ENCODE measurements at places on chromosomes 4 and X.
A peak's percentile ranks its signal among the peaks of the same experiment; 100 is the strongest.

- no peak for DNase-seq
Observed at GRCh38 chr4:17009871-17010367, 111.5 kb upstream of the LDB2 start.

DNA sequence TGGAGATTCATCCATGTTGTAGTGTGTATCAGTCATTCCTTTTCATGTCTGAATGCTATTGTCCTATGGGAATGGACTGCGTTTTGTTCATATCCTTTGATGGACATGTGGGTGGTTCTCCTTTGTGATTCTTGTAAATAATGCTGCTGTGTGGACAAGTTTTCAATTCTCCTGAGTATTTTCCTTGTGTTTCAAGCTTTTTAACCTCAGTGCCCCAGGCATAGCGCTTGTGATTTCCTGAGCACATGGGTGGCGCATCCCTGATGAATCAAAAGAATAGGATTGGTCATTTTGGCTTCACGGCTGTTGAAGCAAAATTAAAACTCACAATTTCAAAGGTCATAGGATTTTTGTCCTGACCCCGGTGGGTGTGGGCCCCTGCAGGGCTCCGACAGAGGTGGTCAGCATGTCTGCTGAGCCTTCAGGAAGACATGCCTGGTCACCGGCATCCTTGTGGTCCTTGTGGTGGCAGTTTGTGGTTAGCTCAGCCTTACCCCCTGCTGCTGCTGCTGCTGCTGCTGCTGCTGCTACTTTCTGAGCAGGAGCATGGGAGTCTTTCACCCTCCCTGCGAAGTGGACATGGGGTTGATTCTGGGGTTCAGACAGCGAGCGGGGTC is 30.0 kb downstream of the SHROOM2 start:
- DNase-seq: no peak

- DNase-seq: no peak
Observed at GRCh38 chr4:20288047-20288650, 36.4 kb downstream of the SLIT2 start.

DNA sequence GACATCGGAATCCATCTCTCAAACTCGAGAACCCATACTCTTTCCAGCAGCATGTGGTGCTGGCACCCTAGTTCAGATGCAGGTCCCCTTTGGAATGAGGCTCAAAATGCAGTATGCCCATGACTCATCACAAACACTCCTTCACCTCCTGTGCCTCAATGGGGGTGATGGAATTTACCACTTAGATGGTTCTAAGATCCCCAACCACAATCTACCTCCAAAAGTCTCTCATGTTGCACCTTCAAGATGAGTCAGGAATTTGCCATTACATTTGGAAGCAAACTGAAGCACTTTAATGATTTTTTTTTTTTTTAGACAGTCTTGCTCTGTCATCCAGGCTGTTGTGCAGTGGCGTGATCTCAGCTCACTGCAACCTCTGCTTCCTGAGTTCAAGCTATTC is 8.5 kb upstream of the MID1 start:
- no peak for DNase-seq

DNA sequence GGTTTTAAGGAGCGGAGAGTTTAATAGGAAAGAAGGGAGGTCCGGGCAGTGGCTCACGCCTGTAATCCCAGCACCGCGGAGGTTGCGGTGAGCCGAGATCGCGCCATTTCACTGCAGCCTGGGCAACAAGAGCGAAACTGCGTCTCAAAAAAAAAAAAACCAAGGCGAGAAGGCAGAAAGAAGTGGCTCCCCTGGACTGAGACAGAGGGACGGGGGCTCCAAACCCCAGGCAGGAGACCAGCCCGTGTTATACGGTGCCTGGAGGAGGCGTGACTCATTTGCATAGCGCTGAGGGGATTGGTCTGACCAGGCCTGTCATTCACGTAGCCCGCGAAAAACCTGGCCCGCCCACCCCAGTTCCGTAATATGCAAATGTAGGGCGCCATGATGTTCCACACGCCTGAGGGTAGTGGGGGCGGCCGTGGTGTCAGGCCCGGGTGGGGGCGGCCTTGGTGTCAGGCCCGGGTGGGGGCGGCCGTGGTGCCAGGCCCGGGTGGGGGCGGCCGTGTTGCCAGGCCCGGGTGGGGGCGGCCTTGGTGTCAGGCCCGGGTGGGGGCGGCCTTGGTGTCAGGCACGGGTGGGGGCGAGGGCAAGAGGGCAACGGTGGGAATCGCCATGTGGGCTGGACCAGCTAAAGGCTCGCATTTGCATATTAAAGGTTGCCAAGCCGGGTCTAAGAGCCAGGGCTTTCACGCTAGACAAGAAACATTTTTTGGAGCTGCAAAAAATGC is 2.1 kb downstream of the PLCXD1 start:
- DNase-seq: peak; percentile 62

- DNase-seq: no peak
Observed at GRCh38 chr4:110484767-110485166, 8.8 kb downstream of the ENPEP start.

- no peak for DNase-seq
Observed at GRCh38 chr4:153004081-153004850, 68.1 kb downstream of the FHDC1 start.

- no peak for DNase-seq
Observed at GRCh38 chr4:7394681-7395451, 39.9 kb downstream of the PSAPL1 start.

- no peak for DNase-seq
Observed at GRCh38 chrX:139639253-139639652, 68.7 kb downstream of the MCF2 start.

- no peak for DNase-seq
Observed at GRCh38 chrX:50470103-50471031, at the start of gene DGKK. DGKK (minus strand) TSS chrX:50470825; CDS start chrX:50470678, 147 bp downstream.

DNA sequence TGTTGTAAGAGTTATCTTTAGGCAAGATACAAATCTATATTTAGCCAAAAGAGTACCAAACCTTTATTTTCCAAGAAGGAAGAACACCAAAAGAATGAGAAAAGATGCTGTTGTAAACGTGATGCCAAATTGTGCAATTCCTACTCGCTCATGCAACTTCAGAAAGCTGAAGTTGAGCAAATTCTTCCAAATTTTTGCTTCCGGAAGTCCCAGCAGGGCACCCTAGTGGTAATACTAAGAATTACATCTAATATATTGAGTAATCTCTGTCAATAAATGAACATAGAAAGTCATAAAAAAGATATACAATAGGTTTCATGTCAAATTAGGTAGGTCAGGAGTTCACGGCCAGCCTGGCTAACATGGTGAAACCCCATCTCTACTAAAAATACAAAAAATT is 36.0 kb upstream of the SMARCAD1 start:
- no peak for DNase-seq

- no peak for DNase-seq
Observed at GRCh38 chrX:10633722-10634121, 13.3 kb upstream of the MID1 start.

- no peak for DNase-seq
Observed at GRCh38 chrX:38987198-38987651, 186.0 kb downstream of the MID1IP1 start.

DNA sequence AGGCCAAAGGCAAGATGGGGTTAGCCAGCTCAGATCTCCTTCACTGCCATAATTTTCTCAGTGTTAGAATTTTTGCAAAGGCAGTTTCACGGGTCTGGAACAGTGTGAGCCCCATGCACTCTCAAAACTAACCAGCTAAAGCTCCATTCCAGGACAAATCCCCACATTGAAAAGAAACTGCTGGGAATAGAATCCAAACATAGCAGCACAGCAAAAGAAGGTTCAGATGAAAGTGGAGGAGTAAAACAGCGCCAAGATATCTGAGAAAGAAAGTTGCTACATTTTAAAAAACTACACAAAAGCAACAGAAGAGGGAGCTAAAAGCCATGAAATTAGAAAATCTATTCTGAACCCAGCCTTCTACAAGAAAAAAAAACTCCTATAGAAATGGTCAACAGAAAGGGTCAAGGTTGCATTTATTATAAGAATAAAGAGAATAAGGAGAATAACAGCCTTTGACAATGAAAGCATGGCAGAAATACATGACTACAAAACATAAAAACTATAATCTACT is 39.6 kb upstream of the SLC7A3 start:
- no peak for DNase-seq

GRCh38 chrX:123121241-123121640 is 62.8 kb upstream of the GRIA3 start:
- DNase-seq: no peak

- no peak for DNase-seq
Observed at GRCh38 chr4:75142382-75142781, 209.5 kb downstream of the PARM1 start.

- DNase-seq: no peak
Observed at GRCh38 chr4:166432125-166432524, 559.1 kb downstream of the TLL1 start.

- no peak for DNase-seq
Observed at GRCh38 chr4:100079264-100079663, 111.0 kb downstream of the DDIT4L start.

GRCh38 chr4:38062088-38062775 is 102.0 kb downstream of the PTTG2 start:
- DNase-seq: peak; percentile 33

DNA sequence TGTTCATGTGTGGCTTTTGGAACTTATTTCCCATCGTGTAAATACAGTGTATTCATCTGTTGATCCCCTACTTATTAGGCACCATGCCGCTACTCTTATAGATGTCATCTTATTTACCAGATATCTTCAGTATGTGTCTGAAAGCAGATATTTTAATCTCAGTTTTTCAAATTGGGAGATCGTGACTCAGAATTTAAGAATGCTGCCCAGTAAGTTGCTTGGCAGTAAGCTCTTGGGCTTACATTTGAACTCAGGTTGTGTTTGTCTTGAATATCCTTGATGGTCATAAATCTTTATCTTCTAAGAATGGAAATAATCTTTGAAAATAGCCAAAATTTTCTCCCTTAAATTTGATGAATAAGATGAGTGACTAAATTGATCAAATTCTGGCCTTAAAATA is 45.9 kb upstream of the RPA4 start:
- no peak for DNase-seq
